ENCODE measurements at places on chromosomes 7 and 10.

GRCh38 chr10:107814865-107815487 lies 650.5 kb upstream of the SORCS1 start:
- no peak for DNase-seq

DNA sequence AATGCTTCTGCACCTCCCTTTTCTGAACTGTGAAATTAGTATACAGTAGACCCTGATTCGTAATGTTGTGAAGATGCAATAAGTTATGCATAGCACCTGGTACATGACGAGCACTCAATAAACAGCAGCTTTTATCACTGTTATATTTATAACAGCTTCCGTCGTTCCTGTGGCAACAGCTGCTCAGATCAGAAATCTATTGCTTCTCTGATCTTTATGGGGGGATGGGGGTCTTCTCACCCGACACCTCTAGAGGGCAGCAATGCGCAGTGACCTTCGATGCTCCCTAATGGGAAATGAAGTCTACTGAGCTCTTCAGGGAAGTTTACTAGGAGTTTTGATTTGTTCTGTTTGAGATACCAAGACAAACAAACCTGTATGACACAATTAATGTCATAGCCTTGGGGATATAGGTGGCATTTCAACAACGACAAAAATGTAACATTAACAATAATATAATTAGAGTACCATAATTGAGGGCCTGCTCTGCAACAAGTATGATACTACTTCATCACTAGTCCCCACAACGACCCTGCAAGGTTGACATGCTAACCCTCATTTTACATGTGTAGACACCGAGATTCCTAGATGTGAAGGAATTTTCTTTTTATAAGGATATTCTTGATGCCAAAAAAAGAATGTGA lies 289.6 kb downstream of the SFMBT2 start:
- DNase-seq: peak; percentile 37

- DNase-seq: no peak
Observed at GRCh38 chr10:3295582-3296151, 123.1 kb upstream of the PITRM1 start.

DNA sequence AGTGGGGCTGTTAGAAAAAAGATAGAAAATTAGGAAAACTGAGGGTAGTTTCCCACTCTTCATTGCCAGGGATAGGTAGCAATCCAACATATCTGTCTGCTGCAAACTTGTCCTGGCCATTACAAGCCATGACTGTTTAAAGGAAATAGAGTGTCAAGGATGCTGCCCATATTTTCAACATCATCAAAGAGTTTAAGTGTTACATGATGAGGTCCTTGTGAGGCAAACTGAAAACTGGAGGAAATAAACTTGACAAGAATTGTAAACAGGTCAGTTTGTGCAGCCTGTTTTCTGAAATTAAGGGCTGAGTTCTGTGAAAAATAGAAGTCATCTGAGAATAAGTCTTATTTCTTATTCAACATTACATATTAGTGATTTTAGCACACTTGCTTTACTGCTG lies 78.0 kb downstream of the VWDE start:
- DNase-seq: no peak

- DNase-seq: no peak
Observed at GRCh38 chr7:70940597-70940996, 191.3 kb upstream of the GALNT17 start.

GRCh38 chr10:48813291-48813690 lies 126.3 kb downstream of the LRRC18 start:
- no peak for DNase-seq

DNA sequence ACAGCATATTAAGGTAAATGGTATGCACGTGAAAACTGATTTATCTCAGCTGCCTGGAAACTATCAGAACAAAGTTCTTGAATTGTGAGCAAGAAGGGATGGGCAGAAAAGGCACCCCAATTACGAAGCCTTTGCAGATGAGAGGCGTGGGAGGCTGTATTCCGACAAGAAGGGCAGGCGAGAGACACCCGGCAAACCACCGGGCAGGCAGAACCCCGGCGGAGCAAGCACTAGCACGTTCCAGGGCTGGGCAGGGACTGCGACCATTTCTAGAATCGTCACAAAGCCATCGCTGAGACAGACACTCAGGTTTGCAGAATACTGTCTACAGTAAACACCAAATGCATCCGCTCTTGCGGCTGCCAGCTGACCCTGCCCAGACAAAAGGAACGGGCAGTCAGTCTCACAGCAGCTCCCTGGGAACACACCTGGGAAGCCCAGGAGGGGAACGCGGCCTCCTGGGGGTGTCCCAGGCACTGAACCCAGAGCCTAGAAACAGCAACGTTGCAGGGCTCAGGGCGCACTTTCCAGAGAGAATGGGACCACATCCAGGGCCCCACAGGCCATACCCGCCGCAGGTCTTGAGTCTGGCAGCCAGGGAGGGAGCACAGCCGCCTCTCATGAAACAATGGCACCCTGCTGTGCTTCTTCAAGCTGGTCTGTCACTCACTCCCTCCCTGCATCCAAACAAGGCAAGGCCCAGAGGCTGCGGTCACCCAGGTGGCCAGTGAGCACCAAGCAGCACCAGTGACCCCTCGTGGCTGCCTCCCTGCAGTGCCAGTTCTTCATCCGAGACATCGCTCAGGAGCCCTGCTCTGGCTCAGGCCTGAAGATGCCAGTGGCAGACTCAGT lies 261.9 kb downstream of the PTPRN2 start:
- DNase-seq: no peak

GRCh38 chr7:78232806-78233205 lies 434.2 kb downstream of the PHTF2 start:
- no peak for DNase-seq
